HuH-7.5 (cell line): ENCODE measurements at places on chromosomes 5 and 9.

GRCh38 chr9:121604242-121604641 lies 47.2 kb upstream of the DAB2IP start:
- DNase-seq = no peak

- DNase-seq = no peak
These were observed 22.9 kb upstream of the SPATA31C2 start for GRCh38 chr9:88161144-88161543.

- no peak for DNase-seq
These were observed 267.8 kb upstream of the NREP start for GRCh38 chr5:112024769-112025168.

- no peak for DNase-seq
These were observed 62.9 kb downstream of the ZNF354C start for GRCh38 chr5:179123109-179123426.

GRCh38 chr5:67437905-67438845 lies 241.6 kb upstream of the CD180 start:
- no peak for DNase-seq

GRCh38 chr5:14268738-14269137 lies 125.6 kb downstream of the TRIO start:
- DNase-seq = no peak

DNA sequence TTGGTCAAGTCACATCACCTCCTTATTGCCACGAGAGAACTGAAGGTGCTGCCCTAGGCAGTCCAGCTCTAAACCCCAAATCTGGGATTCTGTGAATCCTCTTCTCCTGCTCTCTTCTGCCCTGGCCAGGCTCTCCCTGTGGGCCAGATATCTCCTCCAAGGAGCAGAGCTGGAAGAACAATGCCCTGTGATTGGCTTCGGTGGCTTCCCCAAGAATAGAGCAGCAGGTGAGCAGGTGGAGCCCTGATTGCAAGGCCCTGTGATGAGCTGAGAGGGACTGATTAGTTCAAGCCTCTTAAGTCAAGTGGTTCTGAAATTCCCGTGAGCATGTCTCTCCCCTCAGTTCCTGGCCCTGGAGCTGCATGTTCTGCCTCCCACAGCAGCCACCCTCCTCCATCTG lies 175.3 kb upstream of the BRINP1 start:
- no peak for DNase-seq

DNA sequence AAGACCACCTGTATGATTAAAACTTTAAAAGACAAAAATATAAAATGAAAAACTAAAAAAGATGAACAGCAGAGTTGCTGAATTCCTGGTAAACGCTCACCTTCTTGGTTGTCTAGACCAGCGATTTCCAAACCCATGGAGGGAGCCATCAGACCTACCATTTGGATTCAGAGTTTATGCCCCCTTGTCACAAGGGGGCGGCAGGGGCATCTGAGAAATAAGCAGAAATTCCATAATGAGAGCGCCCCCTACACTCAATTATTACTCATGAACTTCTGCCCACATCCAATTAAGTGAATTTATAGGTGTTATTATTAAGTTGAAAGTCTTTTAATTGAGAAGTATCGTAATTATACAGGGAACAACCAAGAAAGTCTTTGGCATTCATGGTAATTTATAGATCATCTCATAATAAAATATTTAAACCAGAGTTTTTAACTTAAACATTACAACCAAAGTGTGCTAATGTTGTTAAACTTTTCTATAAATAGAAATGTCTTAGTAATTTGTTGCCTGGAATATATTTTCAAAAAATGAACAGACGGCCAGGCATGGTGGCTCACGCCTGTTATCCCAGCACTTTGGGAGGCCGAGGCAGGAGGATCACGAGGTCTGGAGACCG lies 35.2 kb upstream of the SPATA31C2 start:
- peak; percentile 25 for DNase-seq
